Activated CD4-positive, alpha-beta memory T cell treated with anti-CD3 and anti-CD28 coated beads, Interleukin-2, amount 10 ng/mL, durations not matched to agents 7 days and 5 days (primary cell): ENCODE measurements at places on chromosomes 6 and 20.

GRCh38 chr6:109292420-109292819, 89.8 kb downstream of the CD164 start:
- no peak for DNase-seq

DNA sequence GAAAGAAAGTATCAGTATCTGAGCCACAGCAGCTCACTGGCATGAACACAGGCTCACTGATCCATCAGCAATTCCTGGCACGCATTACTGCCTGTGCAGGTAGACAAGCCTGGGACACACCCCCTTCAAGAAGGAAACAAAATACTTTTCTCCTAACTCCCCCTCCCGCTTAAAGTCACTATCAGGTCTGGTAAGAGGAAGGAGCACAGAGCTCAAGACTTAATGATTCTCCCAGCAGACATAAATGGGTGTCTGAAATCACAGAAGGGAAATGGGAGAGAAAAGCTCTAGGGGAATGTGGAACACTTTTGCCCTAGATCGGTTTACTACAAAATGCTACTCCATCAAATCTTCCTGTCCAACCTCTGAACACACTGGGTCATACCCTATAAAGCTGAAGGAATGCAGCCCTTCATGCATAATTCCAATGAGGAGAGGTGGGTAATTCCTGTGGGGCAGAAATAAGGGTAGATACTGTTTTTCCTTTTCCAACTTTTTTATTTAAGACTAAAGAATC, at the start of gene ADGRF1:
ADGRF1 (minus strand) TSS at position 58 of the 517 bp plus-strand sequence. CDS start 13,271 bp downstream, outside the sequence.
- no peak for DNase-seq

GRCh38 chr20:18665135-18665534, 77.3 kb downstream of the DTD1 start:
- no peak for DNase-seq

- peak; percentile 74 for DNase-seq
Measured at GRCh38 chr20:45798935-45799642, 7.3 kb downstream of the DNTTIP1 start.

- DNase-seq = no peak
Measured at GRCh38 chr6:10431423-10432164, 16.7 kb upstream of the TFAP2A start.

DNA sequence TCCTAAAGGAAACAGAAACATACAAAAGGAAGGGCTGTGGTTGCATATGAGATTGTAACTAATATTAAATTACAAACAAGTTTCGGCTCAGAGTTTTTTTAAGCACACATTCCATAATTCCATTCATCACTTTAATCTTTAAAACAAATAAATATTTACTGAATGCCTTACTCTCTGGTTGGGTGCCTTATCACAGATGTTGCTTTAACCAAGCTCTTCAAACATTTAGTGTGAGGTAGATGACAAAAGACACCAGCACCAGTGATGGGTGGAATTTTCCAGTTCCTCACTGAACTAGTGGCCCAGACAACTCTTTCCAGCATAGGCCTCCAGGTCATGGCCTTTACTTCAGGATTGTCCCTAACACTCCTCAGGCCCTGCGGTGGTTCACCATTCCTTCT, 58.7 kb downstream of the ARHGAP18 start:
- DNase-seq = no peak

GRCh38 chr20:59735917-59736316, 131.6 kb downstream of the PHACTR3 start:
- DNase-seq = no peak

DNA sequence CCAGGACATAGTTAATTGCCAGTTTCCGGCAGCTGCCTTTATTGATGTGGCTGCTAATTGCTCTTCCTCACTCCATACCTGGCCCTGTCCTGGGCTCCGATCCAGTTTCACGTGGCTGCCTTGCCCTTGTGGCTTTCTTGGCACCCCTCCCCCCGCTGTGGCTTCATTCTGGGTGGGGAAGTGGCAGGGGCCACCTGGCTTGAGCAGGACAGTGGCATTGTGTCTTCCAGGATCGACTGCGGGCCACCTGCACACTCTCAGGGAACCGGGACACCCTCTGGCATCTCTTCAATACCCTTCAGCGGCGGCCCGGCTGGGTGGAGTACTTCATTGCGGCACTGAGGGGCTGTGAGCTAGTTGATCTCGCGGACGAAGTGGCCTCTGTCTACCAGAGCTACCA, 10.8 kb downstream of the MAVS start:
- DNase-seq = no peak

DNA sequence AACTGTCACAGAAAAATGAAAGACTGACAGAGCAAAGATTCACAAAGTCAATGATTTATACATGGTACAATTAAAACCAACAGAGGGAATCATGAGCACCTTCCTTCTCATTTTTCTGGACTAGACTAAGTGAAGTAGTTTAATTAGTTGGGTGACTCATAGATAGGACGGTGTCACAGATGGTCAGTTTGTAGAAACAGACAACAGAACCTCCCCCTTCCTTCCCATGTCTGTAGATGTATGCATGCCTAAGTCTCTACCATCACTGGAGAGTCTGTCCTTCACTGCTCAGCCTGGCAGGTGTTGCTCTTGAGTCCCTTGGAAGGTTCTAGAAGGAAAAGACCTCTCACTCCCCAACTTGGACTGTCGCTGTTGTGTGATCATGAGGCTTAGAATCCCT, 75.4 kb upstream of the EEF1E1 start:
- no peak for DNase-seq

- no peak for DNase-seq
Measured at GRCh38 chr20:11544029-11544678, 373.5 kb upstream of the BTBD3 start.

DNA sequence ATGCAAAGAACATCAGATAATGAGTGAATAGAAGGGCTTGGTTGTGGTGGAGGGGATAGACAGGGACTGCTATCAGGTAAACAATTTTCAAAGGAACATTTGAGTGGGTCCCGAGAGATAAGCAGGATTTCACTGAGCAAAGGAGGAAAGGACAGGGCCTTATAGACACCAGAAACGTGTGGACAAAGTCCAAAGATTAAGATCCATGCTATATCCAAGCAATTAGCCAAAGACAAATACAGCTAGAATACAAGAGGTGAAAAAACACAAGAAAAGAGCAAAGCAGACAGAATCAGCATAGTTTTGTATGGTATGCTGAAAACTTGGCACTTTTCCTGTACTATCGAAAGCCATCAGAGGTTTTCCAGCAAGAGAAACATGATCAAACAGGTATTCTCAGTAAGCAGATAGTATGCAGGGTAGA, 59.8 kb downstream of the CDK19 start:
- DNase-seq = no peak

DNA sequence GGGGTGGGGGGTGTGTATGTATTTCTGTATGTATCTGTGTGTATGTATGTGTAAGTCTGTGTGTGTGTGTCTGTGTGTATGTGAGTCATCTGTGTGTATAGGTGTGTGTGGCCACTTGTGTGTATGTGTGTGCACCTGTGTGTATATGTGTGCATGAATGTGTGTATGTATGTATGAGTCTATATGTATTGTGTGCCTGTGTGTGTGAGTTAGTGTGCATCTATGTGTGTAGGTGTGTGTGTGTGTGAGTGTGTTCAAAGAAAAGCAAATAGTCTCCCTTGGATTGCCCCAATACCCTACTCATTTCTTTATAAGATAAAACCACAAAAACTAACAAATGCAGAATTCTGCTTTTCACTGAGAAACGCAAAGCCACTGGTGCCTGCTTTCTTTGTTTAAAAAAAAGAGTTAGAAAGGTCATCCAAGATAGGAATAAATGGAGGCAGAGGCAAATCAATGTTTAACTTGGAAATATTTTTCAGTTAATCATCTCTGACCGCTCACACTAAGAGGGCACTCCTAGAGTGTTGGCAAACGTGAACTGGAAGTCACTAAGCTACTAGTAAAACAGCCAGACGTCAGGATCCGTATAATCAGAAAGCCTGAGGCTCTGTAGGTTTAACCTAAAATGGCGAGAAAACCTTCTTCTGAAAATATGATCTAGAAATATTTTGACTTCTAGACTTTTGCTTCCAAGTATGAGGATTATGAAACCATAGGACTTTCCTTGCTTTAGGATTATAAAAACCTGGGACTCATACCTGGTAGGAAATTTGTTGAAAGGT, 37.4 kb upstream of the JAG1 start:
- DNase-seq = no peak

- no peak for DNase-seq
Measured at GRCh38 chr6:150537893-150538292, 61.8 kb upstream of the PLEKHG1 start.

- no peak for DNase-seq
Measured at GRCh38 chr6:146968041-146968760, 236.0 kb upstream of the STXBP5 start.

GRCh38 chr20:59807909-59808728, 125.3 kb downstream of the SYCP2 start:
- peak; percentile 9 for DNase-seq

GRCh38 chr6:26355366-26355765, 9.6 kb upstream of the BTN3A2 start:
- DNase-seq = no peak

DNA sequence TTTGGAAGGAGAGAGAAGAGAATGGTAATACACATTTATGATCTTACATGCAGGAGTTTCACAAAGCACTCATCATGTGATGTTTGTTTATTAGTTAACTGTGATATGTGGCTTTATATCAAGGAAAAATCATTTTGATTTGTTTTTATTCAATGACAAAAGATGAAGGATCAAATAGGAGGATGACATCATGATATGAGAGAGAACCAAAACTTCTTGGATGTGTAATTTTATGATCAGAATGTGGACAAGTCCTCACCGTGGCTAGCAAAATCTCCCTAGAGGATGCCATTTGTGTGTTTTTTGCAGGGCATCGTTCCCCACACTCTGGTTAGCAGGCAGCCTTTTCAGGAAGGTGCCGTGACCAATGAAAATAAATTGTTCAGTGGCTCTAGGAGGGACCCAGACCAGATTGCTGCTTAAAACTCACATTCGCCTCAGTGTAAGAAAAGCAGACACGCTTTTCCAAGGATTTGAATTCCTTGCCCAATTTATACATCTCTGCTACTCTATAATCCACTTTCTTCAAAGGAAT, 552.7 kb downstream of the NKAIN2 start:
- DNase-seq = no peak

- no peak for DNase-seq
Measured at GRCh38 chr6:130218134-130218533, 4.6 kb downstream of the SAMD3 start.

- DNase-seq = no peak
Measured at GRCh38 chr6:105941621-105942412, 144.3 kb upstream of the PRDM1 start.

DNA sequence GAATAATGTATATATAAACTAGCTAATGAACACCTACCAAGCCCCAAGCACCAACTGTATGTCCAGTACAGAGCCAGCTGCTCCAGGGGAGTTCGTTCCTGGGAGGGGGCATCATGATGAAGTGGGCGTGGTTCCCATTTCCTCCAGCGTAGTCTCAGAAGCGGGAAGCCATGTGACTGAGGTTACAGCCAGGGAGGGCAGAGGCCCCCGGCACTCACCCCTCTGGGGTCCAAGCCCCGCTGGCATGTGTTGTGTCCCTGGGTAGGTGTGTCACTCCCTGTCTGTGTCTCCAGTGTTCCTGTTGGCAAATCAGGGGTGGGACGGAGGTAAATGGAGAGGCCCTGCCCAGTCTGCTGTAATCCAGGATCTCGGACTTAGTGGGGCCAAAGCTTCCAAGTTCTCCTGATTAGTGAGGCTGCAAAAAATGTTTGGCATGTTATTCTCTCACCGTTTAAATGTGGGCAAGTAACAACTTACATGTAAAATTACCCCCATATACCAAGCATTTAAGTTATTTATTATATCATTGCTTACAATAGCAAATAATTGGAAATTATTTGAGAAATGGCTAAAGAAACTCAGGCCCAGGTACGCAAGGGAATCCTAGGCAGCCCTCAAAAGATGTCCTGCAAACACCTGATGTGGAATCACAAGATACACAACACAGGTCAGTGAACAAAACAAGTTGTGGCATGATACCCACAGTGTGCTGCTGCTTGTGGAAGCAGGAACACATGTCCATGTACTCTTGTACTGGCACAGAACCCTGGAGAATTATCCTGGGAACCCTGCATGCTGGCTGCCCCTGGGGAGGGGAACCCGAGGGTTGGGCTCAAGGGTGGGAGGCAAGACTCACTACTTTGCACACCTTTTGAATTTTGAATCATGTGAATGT, 22.2 kb downstream of the FAM110A start:
- DNase-seq = no peak

GRCh38 chr6:54716877-54717276, 129.7 kb upstream of the FAM83B start:
- no peak for DNase-seq

DNA sequence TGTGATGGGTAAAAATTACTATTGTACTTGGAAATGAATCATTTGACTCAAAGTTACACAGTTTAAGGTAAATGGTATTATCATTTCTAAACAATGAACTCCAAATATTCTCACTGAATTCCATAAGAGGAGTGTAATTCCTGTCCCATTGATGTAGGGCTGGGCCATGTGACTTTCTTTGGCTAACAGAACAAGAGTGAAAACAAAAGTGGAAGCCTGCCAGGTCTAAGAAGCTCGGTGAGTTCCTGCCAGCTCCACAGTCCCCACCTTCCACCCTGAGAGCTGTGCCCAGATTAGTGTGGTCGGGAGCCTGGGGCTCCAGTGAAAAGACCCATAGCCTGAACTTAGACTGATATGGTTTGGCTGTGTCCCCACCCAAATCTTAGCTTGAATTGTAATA, 24.6 kb downstream of the TBXT start:
- no peak for DNase-seq

DNA sequence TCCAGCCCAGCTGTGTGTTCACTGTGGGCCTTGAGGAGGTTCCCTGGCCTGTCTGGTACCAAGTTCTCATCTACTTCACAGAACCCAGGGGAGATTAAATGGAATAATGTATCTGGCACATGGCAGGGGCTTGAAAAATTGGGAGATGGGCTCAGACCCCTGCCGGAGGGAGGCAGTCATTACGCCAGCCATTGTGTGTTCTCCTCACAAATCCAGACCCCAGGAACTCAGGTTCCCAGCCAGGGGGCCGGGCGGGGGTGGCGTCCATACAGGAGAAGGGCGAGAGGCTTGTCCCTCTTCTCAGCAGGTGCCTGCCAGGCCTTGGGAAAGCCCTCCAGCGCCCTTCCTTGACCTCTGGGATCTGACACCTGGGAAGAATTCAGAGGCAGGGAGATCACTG, 8.1 kb downstream of the NOL4L start:
- DNase-seq = no peak
